ENCODE measurements at places on chromosomes 6 and 20.

- no peak for DNase-seq
Measured at GRCh38 chr20:58461899-58462298, 53.3 kb downstream of the APCDD1L start.

DNA sequence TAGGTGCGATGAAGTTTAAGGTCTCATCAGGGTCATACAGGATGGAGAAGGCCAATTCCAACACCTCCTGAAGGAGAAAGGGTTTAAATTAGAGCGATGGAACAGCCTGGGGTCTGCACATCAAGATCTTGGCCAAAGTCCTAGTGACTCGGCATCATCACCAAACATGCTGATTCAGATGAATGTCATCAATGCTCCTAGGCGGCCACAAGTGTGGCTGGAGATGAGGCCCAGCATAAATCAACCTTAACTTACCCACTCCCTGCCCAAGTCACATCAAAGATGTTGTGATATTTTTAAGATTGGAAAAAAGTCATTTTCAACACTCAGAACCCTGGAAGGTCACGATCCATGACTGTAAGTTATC, 37.5 kb downstream of the ELMO2 start:
- DNase-seq = no peak

DNA sequence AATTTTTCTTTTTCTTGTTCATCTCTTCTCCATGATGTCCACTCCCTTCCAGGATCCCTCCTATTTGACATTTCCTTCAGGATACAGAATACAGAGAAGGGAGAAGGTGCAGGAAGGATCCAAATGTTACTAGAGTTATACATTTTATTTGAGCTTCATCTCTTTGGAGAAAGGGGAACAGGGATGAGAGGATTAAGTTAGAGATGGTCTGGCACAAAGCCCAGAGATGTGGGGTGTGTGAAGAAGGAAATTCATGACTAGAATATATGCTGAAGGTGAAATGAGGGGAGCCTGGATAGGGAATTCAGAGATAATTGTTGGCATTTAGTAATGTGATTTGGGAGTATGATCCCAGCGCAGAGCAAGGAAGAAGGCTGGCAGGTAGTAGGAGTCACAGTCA, 22.5 kb upstream of the SRPK1 start:
- DNase-seq = no peak

DNA sequence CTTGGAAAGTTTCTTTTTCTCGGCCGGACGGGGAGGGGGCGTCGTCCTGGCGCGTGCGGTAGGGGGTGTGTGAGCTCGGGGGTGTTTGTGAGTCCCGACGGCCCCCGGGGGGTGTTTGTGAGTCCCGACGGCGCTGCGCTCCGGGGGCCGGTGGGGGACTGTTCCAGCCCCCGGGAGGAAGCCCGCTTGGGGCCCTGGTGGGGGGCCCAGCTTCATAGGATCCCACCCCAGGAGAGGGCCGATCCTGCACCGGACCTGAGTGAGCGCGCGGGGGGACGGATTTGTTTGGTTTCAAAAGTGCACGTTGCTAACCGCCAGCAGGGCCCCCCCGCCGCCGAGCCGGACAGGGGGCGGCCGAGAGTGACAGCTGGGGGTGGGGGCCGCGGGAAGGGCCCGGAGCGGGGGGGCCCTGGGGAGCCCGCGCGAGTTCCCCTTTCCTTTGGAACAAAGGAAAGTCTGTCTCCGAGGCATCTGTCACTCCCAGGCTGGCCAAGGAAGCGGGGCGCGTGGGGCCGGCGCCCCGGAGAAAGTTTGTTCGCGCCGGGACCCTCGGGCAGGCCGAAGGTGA, 485 bp downstream of the TGIF2 start:
- DNase-seq = peak; percentile 70

GRCh38 chr20:34708621-34709043, 4.5 kb downstream of the TP53INP2 start:
- no peak for DNase-seq

- DNase-seq = no peak
Measured at GRCh38 chr6:155599561-155599960, 143.9 kb upstream of the NOX3 start.

- DNase-seq = no peak
Measured at GRCh38 chr20:15251171-15251570, 913.8 kb upstream of the FLRT3 start.
